Stomach (tissue), 19 donors: ENCODE measurements at places on chromosomes 5 and 9. TPM values are rescaled to one million over a fixed set of nuclear protein-coding genes. Genes with fewer than 3 reads are reported as not detected.

DNA sequence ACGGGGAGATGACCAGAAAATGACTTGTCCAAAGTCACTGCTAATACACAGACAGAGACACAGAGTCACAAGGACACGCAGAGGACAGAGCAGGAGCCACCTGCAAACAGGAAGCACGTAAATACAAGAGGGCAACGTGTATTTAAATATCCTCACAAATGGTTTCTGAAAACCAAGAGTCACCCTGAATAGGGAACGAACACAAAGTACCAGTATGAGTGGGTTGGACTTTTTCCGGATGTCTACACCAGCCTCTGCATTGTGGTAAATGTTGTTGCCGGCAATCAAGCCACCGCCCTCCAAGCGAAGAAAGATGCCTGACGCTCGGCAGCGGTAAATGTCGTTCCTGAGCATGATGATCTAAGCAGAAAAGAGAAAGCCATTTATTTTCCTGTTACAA, 44.5 kb downstream of the FBXO10 start:
- no peaks in the 10 kb centered on the region for H3K4me1 ChIP-seq
- H3K36me3 ChIP-seq = peaks cover 2% of the 10 kb centered on the region
- no peak overlapping the region for H3K27ac ChIP-seq
- DNase-seq = no peak
- H3K4me3 ChIP-seq = no peak overlapping the region

DNA sequence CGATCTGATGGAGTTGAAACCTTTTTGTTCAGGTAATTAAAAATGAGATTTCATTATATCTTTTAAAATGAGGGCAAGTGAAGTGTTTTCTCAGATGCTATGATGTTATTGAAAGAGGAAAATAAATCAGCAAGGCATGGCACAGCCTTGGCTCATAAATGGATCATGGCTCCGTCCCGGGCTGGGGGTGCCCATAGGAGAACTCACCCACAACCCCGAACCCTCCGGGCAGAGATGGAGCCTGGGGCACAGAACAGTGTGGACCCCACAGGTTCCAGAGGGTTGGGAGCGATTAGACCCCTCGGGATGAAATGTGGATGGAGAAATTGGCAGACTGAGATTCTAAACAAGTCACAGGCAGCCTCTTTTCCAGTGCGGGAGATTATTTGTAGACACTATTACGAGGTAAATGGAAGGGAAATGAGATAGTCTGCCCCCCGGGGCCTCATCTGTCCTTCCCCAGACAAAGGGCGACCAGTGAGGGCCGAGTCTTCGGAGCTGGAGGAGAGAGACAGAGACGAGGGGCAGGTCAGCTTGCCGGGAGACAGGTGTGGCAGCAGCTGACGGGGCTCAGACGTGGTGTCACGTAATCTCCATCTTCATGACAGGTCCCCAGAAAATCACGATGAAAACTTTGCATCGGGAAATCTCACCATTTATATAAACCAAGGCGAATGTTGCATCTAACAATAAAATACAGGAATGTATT, 33.7 kb downstream of the NDUFS6 start:
- peaks cover 2% of the 10 kb centered on the region for H3K36me3 ChIP-seq
- peaks cover 68% of the 10 kb centered on the region for H3K27me3 ChIP-seq
- H3K4me1 ChIP-seq = no peaks in the 10 kb centered on the region
- H3K27ac ChIP-seq = no peak overlapping the region
- DNase-seq = no peak

ADAMTS6 gene
- polyA plus RNA-seq = 0.23 TPM

- no peaks in the 10 kb centered on the region for H3K27me3 ChIP-seq
- no peak overlapping the region for H3K27ac ChIP-seq
- H3K4me1 ChIP-seq = no peaks in the 10 kb centered on the region
- H3K36me3 ChIP-seq = no peaks in the 10 kb centered on the region
- DNase-seq = no peak
Observed at GRCh38 chr5:99386406-99387077, 457.7 kb upstream of the CHD1 start.

TNFSF15 gene
- 0.31 TPM for polyA plus RNA-seq

GRCh38 chr5:116911074-116911473, 336.5 kb upstream of the SEMA6A start:
- no peaks in the 10 kb centered on the region for H3K4me1 ChIP-seq
- H3K27me3 ChIP-seq = no peaks in the 10 kb centered on the region
- no peak overlapping the region for H3K27ac ChIP-seq
- DNase-seq = no peak
- no peak overlapping the region for H3K4me3 ChIP-seq

MED7 gene
- polyA plus RNA-seq = 15.0 TPM
